ENCODE measurements at places on chromosomes 5 and 9.

DNA sequence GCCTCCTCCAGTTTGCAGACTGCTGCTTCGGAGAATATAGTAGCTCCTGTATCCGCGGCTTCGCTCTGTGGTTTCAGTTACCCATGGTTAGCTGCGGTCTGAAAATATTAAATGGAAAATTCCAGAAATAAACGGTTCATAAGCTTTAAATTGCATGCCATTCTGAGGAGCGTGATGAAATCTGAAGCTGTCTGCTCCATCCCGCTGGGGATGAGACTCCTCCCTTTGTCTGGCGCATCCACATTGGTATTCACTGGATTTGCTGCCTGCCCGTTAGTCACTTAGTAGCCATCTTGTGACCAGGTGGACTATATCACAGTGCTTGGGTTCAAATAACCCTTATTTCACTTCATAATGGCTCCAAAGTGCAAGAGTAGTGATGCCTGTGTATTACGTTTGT is 36.3 kb downstream of the MSX2 start:
- DNase-seq: no peak

- peak; percentile 23 for DNase-seq
Measured at GRCh38 chr5:32713361-32713769, 2.2 kb downstream of the NPR3 start.

- no peak for DNase-seq
Measured at GRCh38 chr9:120183615-120184014, 396.4 kb downstream of the CDK5RAP2 start.

DNA sequence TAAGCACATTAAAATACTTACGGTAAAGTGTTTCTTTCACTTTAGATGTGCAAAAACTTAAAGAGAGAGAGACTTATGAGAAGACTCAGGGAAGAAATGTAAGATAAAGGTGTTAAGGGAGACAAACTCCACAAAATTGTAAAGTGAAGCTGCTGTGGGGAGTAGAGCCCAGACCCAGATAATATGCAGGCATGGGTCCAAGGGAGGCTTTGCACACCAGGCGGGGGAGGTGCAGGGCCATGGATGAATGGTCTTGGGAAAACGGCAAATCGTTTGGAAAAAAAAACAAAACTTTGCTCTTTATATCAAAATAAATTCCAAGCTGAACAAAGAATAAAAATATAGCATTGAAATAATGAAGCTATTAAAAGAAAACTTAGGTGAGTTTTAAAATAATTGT is 9.1 kb downstream of the SYK start:
- no peak for DNase-seq

- no peak for DNase-seq
Measured at GRCh38 chr9:126658201-126658825, 44.6 kb downstream of the LMX1B start.

- DNase-seq: no peak
Measured at GRCh38 chr9:121380846-121381245, 10.8 kb upstream of the STOM start.

- DNase-seq: no peak
Measured at GRCh38 chr5:41878173-41878572, 7.9 kb upstream of the OXCT1 start.

GRCh38 chr9:86575137-86575536 is 220.9 kb upstream of the TUT7 start:
- no peak for DNase-seq

DNA sequence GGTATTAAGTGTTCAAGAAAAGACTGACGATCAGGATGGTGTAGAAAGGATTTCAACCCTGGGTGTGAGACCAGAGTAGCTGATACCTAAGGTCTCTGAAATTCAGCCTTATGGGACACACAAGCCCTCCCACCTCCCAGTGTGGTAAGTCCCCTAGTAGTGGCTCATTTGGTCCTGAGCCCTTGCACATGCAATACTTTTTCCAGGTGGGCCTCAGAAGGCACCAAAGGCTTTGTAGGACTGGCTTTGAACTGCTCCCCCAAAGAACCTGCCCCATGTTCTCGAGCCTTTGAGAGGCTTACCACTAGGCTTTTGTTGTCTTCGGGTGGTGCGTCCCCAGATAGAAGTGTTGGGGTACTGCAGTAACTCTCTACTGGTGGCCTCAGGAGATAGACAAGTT is 803 bp downstream of the GARIN3 start:
- DNase-seq: no peak

GRCh38 chr5:127550652-127551409 is 33.4 kb downstream of the PRRC1 start:
- no peak for DNase-seq

DNA sequence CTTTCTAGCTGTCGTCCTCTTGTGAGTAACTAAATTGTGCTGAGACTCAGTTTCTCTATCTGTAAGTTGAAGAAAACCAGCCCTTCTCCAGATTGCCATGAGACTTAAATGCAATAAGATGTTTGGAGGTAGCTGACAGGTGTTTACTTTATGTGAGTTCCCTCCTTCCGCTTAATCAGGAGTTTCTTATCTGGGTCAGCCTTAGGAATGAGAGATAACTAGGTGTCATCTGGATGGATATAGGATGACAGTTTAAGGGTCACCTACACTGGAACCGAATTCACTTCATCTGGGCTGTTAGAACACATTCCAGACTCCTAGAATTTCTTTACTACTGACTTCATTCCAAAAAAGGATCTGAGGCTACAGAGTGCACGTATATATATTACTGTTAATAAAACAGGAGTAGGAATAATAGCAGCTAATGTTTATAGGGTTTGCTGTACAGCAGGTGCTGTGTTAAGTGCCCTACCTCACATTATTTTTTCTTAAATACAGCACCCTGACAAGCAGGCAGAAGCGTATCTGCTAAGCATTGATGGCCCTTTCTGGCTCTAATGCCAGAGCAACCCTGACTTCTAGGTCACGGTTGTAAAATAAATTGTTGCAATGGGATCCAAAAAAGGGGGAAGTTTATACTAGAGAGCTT is 30.0 kb upstream of the CPEB4 start:
- DNase-seq: no peak

- DNase-seq: no peak
Measured at GRCh38 chr9:117293206-117294114, 121.4 kb downstream of the ASTN2 start.

DNA sequence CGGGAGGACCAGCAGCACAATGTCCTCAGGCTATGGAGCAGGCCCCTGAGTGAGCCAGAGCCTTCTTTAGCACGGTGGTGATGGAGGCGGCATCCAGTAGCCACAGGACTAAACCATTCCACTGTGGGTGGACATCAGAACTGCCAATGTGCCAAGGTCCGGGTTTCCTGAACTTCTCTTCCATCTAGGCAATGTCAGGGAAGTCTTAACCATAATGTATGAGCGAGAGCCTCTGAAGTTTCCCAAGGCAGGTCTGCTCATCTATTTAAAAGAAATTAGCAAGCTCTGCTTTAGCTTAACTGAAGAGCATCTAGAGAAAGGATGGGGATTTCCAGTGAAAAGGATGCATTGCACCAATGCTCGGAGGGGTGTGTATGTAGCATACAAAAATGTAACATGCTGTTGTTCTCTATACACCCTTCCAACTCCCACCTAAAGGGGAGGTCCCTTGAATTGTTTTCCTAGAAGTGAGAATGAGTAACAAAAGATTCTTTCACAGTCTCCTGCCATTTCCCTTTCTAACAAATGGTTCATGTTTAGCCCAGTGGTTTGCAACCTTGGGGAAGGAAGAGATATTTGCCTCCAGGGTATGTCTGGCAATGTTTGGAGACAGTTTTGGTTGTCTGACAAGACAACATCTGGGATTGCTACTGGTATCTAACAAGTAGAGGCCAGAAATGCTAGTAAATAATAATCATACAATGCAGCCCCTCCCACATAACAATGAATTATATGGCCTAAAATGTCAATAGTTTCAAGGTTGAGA is 6.1 kb upstream of the RXFP3 start:
- no peak for DNase-seq

- DNase-seq: peak; percentile 97
Measured at GRCh38 chr5:78359831-78360673, at the start of gene SCAMP1. Gene SCAMP1 (plus strand): TSS chr5:78360617. CDS start chr5:78360672, 55 bp downstream.

DNA sequence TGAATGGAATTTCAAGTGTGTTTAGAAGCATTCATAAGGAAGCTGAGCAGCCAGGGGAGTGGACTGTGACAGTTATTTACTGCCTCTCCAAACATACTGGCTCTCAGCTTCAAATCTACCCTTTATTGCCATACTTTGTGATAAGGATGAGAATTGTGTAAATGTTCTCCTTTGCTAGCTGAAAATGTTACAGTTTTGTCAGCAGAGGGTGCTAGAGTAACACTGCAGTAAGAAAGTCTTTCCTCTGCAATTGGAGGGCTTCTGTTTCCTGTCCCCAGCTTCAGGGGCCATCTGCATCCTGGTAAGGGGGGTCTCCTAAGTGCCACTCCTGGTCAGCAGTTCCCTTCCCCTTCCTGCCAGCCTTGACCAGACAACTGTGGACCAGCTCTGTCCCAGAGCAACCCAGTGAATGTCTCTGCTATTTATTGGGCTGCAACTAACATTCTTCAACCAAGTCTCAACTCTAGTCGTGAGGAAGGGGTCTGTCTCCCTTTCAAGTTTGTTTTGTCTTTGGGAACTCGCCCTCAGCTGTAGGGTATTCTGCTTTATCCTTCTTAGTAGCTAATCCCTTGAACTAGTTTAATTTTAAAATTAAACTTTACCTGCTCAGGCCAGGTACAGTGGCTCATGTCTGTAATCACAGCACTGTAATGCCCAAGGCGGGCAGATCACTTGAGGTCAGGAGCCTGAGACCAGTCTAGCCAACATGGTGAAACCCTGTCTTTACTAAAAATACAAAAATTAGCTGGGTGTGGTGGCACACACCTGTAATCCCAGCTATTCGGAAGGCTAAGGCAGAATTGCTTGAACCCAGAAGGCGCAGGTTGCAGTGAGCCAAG is 45.3 kb downstream of the RAPGEF6 start:
- peak; percentile 82 for DNase-seq

- DNase-seq: no peak
Measured at GRCh38 chr5:139043157-139043905, 154.8 kb downstream of the SIL1 start.

GRCh38 chr5:135714126-135714894 is 120.2 kb upstream of the SLC25A48 start:
- no peak for DNase-seq

- peak; percentile 44 for DNase-seq
Measured at GRCh38 chr5:120454094-120454798, 9.9 kb upstream of the PRR16 start.

- DNase-seq: no peak
Measured at GRCh38 chr5:35876454-35876853, 19.8 kb downstream of the IL7R start.

DNA sequence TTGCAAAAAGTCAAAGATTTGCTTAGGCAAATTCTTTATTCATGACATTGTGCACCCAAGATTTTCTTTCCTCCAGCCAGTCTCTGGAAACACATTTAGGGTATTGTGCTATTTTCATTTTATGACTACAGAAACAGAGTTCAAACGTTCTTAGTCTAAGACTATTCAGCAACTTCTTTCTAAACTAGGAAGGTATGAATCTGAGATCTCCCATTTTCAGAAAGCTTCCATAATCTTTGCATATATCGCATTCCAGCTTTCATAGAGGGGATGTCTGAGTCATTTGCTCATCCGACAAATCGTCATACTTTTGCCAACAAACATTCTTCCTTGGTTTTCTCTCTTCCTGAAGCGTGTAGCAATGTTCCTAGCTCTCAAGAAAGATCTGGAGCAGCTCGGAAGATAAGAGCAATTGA is 1.6 kb upstream of the PAPPA start:
- DNase-seq: no peak

DNA sequence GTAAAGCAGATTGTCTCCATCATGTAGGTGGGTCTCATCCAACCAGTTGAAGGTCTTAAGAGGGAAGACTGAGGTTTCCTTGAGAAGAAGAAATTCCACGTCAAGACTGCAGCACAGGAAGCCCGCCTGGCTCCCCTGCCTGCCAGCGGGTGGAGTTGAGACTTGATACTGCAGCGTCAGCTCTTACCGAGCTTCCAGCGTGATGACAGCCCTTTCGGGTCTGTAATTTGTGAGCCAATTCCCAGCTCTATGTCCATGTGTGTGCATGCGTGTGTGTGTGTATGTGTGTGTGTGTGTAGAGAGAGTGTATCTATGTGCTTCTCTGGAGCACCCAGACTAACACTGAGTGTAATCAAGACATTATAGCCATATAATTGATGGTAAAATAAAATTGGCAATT is 379.7 kb upstream of the IRX2 start:
- no peak for DNase-seq

Data from GM23338 (cell line).